ENCODE measurements at places on chromosomes 16 and 17.

GRCh38 chr17:81842725-81843504, 8.1 kb upstream of the PPP1R27 start:
- H3K36me3 ChIP-seq = peaks cover 51% of the 10 kb centered on the region
- no peaks in the 10 kb centered on the region for H3K4me1 ChIP-seq
- no peak for DNase-seq
- H3K4me3 ChIP-seq = no peak overlapping the region

GRCh38 chr17:50612281-50612680, 22.4 kb upstream of the ABCC3 start:
- H3K4me1 ChIP-seq = peaks cover 8% of the 10 kb centered on the region
- peaks cover 48% of the 10 kb centered on the region for H3K27me3 ChIP-seq
- no peak for DNase-seq
- H3K36me3 ChIP-seq = no peaks in the 10 kb centered on the region

DNA sequence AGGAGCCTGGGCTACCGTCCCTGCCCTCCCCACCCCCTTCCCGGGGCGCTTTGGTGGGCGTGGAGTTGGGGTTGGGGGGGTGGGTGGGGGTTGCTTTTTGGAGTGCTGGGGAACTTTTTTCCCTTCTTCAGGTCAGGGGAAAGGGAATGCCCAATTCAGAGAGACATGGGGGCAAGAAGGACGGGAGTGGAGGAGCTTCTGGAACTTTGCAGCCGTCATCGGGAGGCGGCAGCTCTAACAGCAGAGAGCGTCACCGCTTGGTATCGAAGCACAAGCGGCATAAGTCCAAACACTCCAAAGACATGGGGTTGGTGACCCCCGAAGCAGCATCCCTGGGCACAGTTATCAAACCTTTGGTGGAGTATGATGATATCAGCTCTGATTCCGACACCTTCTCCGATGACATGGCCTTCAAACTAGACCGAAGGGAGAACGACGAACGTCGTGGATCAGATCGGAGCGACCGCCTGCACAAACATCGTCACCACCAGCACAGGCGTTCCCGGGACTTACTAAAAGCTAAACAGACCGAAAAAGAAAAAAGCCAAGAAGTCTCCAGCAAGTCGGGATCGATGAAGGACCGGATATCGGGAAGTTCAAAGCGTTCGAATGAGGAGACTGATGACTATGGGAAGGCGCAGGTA, 762 bp downstream of the CDK12 start:
- DNase-seq = peak; percentile 10
- peak overlapping the region; percentile 98 for H3K27ac ChIP-seq
- peaks cover 34% of the 10 kb centered on the region for H3K4me1 ChIP-seq
- peak overlapping the region; percentile 100 for H3K4me3 ChIP-seq
- H3K36me3 ChIP-seq = peaks cover 2% of the 10 kb centered on the region
- no peaks in the 10 kb centered on the region for H3K27me3 ChIP-seq

GRCh38 chr16:20249211-20249610, 78.1 kb downstream of the GP2 start:
- H3K36me3 ChIP-seq = no peaks in the 10 kb centered on the region
- no peak overlapping the region for H3K27ac ChIP-seq
- no peak for DNase-seq
- H3K27me3 ChIP-seq = no peaks in the 10 kb centered on the region
- H3K4me1 ChIP-seq = no peaks in the 10 kb centered on the region
- H3K4me3 ChIP-seq = no peak overlapping the region

GRCh38 chr16:3121851-3122467, 9.6 kb downstream of the ZNF205 start:
- H3K4me1 ChIP-seq = peaks cover 5% of the 10 kb centered on the region
- H3K4me3 ChIP-seq = no peak overlapping the region
- H3K36me3 ChIP-seq = no peaks in the 10 kb centered on the region
- no peak overlapping the region for H3K27ac ChIP-seq

GRCh38 chr17:4492721-4493561, 5.7 kb upstream of the SPNS2 start:
- no peaks in the 10 kb centered on the region for H3K27me3 ChIP-seq
- H3K4me1 ChIP-seq = no peaks in the 10 kb centered on the region
- H3K27ac ChIP-seq = no peak overlapping the region
- no peaks in the 10 kb centered on the region for H3K36me3 ChIP-seq

GRCh38 chr17:68125111-68125870, 89.8 kb downstream of the KPNA2 start:
- no peaks in the 10 kb centered on the region for H3K4me1 ChIP-seq
- no peak overlapping the region for H3K27ac ChIP-seq
- no peaks in the 10 kb centered on the region for H3K27me3 ChIP-seq
- peaks cover 32% of the 10 kb centered on the region for H3K36me3 ChIP-seq
- no peak for DNase-seq

DNA sequence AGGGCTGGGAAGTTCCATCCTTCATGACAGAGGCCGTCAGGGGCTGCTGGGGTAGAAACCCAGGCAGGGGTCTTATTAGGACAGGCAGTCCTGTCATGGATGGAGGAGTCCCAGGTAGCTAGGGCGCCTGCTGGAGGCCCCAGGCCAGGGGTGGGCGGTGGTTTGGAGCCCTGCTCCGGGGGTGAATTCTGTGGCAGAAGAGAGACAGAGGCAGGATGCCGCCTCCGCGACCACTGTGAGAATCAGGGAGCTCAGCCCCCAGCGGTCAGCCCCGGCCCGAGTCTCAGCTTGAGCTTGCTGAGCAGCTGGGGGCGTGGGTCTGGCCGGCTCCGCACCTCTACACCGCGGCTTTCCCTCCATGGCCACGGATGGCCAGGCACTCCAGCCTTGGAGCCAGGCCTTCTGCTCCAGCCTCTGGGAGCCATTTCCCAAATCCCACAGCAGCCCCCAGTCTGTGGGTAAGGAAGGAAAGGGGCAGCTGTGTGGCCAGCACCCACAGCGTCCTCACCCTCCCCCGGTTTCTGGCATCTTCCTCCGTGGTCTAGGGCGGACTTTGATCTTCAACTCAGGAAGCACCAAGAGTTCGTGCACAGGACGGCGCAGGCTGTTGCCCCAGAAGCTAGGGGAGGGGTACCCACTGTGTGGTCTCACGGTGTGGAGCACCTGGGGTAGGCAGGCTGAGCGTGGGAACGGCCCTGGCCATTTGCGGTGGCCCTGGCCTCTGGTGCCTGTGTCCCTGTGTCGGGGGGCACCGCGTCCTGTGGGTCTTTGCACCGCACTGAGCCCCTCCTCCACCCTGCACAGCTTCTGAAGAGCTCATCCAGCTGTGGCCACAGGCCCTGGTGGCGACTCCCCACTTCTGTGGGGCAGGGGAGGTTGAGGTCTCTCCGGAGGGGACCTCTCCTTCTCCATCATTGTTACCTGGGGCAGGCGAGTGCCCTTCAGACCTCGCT, 14.1 kb downstream of the CD7 start:
- peaks cover 52% of the 10 kb centered on the region for H3K4me1 ChIP-seq
- H3K27me3 ChIP-seq = no peaks in the 10 kb centered on the region
- peak overlapping the region; percentile 62 for H3K4me3 ChIP-seq
- no peaks in the 10 kb centered on the region for H3K36me3 ChIP-seq
- H3K27ac ChIP-seq = peak overlapping the region; percentile 56

DNA sequence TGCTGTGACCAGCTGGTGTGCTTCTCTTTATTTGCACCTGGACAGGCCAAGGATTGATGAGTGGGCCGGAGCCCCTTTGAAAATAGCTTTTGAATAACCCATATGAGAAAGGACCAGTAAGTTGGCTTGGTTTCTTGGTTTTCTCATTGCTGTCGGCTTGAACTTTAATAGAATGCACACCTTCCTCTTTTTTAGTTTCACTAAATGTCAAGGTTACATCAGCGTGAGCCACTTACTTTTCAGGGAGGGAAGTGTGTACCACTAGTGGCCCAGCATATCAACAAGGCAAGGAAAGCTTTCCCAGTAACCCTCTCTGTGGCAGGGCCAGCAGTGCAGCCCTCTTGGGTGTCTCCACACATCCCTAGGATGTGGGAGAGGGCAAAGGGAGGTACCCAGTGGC, 433.3 kb downstream of the CA10 start:
- no peaks in the 10 kb centered on the region for H3K36me3 ChIP-seq
- H3K4me3 ChIP-seq = no peak overlapping the region
- no peak overlapping the region for H3K27ac ChIP-seq
- H3K27me3 ChIP-seq = no peaks in the 10 kb centered on the region
- no peak for DNase-seq

GRCh38 chr16:57118461-57119084, 26.2 kb downstream of the CPNE2 start:
- no peak for DNase-seq
- H3K4me3 ChIP-seq = no peak overlapping the region
- H3K36me3 ChIP-seq = peaks cover 8% of the 10 kb centered on the region

- H3K4me3 ChIP-seq = peak overlapping the region; percentile 42
- no peaks in the 10 kb centered on the region for H3K36me3 ChIP-seq
- H3K4me1 ChIP-seq = peaks cover 4% of the 10 kb centered on the region
- DNase-seq = peak; percentile 93
- peak overlapping the region; percentile 80 for H3K27ac ChIP-seq
These were observed 15.4 kb upstream of the ZNF287 start for GRCh38 chr17:16584273-16584995.

DNA sequence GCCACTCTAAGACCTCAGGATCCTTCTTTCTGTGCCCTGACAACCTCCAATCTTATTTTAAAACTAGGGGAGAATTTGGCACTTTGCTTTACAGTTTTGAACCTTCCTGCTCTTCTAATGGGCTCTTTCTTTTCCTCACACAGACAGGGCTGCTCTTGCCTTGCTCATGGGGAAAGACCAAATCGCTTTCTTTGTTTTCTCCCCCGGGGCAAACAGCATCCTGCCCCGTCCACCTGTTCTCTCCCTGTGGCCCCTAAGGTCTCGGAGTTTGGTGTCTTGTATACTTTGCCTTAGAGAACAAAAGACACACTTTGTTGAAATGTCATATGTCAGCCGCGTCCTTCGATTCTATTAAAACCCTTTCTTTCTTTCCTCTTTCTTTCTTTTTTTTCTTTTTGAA, 306.7 kb upstream of the SALL1 start:
- H3K36me3 ChIP-seq = no peaks in the 10 kb centered on the region
- no peaks in the 10 kb centered on the region for H3K4me1 ChIP-seq
- H3K27ac ChIP-seq = no peak overlapping the region
- no peak overlapping the region for H3K4me3 ChIP-seq

- H3K36me3 ChIP-seq = no peaks in the 10 kb centered on the region
- H3K27me3 ChIP-seq = no peaks in the 10 kb centered on the region
- no peaks in the 10 kb centered on the region for H3K4me1 ChIP-seq
- no peak for DNase-seq
- H3K4me3 ChIP-seq = no peak overlapping the region
- no peak overlapping the region for H3K27ac ChIP-seq
These were observed 41.3 kb downstream of the MRM3 start for GRCh38 chr17:823501-823902.

GRCh38 chr17:79003661-79004411, 5.7 kb downstream of the CANT1 start:
- H3K4me3 ChIP-seq = no peak overlapping the region
- peaks cover 20% of the 10 kb centered on the region for H3K4me1 ChIP-seq
- H3K36me3 ChIP-seq = peaks cover 29% of the 10 kb centered on the region
- H3K27me3 ChIP-seq = no peaks in the 10 kb centered on the region
- H3K27ac ChIP-seq = no peak overlapping the region
- no peak for DNase-seq

GRCh38 chr17:76726776-76727718, at the start of gene METTL23:
Gene METTL23, plus strand, starts transcription at chr17:76726839. Its CDS starts 2,872 bp downstream, at chr17:76729711.
- peaks cover 39% of the 10 kb centered on the region for H3K36me3 ChIP-seq
- peak within 1 kb of the TSS; percentile 98 for H3K27ac ChIP-seq
- H3K27me3 ChIP-seq = no peaks in the 10 kb centered on the region
- H3K4me1 ChIP-seq = peaks cover 23% of the 10 kb centered on the region
- peak within 1 kb of the TSS; percentile 90 for H3K4me3 ChIP-seq

- H3K27me3 ChIP-seq = no peaks in the 10 kb centered on the region
- no peak overlapping the region for H3K4me3 ChIP-seq
- H3K36me3 ChIP-seq = no peaks in the 10 kb centered on the region
- peaks cover 54% of the 10 kb centered on the region for H3K4me1 ChIP-seq
- peak overlapping the region; percentile 67 for H3K27ac ChIP-seq
These were observed 4.0 kb downstream of the LASP1 start for GRCh38 chr17:38873640-38874380.

GRCh38 chr17:6109536-6109935, 39.4 kb downstream of the WSCD1 start:
- no peaks in the 10 kb centered on the region for H3K4me1 ChIP-seq
- no peak for DNase-seq
- no peaks in the 10 kb centered on the region for H3K27me3 ChIP-seq

DNA sequence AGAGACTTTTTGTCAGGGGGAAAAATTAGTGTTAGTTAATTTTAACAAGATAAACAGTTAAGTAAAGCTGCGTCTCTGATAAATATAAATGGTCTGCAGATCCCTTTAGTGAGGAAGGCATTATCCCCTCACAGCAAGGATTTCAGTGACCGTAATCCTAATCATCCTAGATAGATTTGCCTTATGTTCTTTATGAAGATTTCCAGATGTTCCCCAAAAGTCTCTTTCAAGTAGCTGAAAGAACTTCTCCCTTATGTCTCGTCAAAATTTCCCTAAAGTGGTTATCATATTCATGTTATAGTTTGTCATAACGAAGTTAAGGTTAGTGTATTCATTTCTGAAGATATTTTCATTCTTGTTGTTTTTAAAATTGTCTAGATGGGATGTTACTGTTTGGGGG, 5.6 kb downstream of the MOSMO start:
- no peak for DNase-seq
- no peaks in the 10 kb centered on the region for H3K27me3 ChIP-seq
- H3K27ac ChIP-seq = no peak overlapping the region

DNA sequence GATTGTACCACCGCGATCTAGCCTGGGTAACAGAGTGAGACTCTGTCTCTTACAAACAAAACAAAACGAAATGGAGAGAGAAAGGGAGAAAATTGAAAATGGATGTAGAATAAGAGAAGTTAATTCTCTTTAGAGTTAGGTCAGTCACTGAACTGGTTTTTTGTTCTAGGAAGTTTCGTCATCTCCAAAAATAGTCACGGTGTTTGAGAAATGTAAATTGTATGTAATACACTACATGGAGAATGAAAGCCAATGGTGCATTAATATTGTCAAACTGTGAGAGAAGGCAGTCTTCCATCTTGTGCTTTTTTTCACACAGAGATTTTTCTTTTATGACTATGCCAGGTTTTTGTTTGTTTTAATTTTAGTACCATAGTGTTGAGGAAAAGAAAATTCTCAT, 145.9 kb downstream of the BCAS3 start:
- no peaks in the 10 kb centered on the region for H3K27me3 ChIP-seq
- no peaks in the 10 kb centered on the region for H3K36me3 ChIP-seq
- no peak overlapping the region for H3K27ac ChIP-seq
- H3K4me3 ChIP-seq = no peak overlapping the region
- no peak for DNase-seq
- no peaks in the 10 kb centered on the region for H3K4me1 ChIP-seq

- H3K36me3 ChIP-seq = no peaks in the 10 kb centered on the region
- no peaks in the 10 kb centered on the region for H3K4me1 ChIP-seq
- peak overlapping the region; percentile 14 for H3K4me3 ChIP-seq
- peak; percentile 16 for DNase-seq
- no peak overlapping the region for H3K27ac ChIP-seq
These were observed 79.8 kb upstream of the TBC1D3K start for GRCh38 chr17:37844158-37844976.

DNA sequence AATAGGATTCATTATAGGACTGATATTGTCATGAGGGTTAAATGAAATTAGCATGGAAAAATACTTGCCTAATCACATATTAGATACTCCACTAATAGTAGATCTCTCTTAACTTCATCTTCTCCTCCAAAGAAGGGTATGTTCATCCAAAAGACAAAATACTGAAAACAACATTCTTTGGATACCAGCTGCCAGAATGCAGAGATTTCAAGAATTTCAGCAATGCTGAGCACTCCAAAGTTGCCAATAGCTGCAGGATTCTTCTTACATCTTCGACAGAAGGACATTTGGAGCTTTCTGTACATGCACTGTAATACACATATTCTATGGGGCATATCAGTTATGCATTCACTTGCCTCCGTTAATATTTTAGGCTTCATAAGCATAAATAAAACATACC, 436.5 kb downstream of the HAPSTR1 start:
- H3K36me3 ChIP-seq = no peaks in the 10 kb centered on the region
- no peaks in the 10 kb centered on the region for H3K27me3 ChIP-seq
- no peak overlapping the region for H3K27ac ChIP-seq
- H3K4me3 ChIP-seq = no peak overlapping the region

All from T-cell (primary cell).